ENCODE measurements at places on chromosomes 1 and 21. TPM values are rescaled to one million over a fixed set of nuclear protein-coding genes. Genes with fewer than 3 reads are reported as not detected.

DNA sequence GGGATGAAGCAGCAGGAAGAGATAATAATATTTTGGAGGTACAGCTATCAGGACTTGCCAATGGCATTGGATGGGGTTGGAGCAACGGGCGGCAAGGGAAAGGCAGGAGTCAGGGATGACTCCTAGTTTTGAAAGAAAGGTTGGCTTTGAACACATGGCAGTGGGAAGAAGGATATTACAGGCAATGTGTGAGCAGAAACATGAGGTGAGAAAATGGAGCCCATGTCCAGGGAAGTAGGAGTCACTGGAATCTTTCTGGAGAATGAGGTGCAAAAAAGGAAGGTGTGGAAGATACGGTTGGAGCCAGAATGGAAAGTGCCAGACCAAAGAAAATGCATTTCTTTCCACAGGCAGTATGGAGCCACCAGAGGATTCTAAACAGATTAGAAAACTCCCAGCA lies 288.5 kb upstream of the KAZN start:
- H3K27me3 ChIP-seq, result no peaks in the 10 kb centered on the region
- no peak overlapping the region for H3K4me3 ChIP-seq
- no peak overlapping the region for H3K27ac ChIP-seq
- H3K36me3 ChIP-seq, result no peaks in the 10 kb centered on the region
- DNase-seq, result no peak
- H3K4me1 ChIP-seq, result peaks cover 15% of the 10 kb centered on the region

EPHA10 gene
- total RNA-seq, result 0.54 TPM

DNA sequence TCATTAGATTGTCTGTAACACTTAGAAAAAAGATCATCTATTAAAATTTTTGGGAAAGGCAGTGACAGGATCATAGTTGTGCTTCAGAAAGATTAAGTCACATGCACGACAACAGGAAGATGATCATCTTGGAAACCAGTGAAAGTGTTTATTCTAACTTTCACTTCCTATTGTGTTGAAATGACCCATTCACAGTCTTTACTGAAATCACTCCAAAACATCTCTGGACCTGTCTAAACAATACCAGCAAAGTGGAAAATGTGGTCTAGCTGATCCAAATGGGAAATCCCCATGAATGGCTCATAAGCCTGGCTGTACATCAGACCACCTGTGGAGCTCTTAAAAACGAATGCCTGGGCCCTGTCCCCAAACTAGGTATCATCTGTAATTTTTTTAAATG lies 111.1 kb upstream of the ETV3 start:
- no peak overlapping the region for H3K4me3 ChIP-seq
- H3K27me3 ChIP-seq, result no peaks in the 10 kb centered on the region

GRCh38 chr1:67683316-67683715 lies 1.7 kb upstream of the GADD45A start:
- peaks cover under 1% of the 10 kb centered on the region for H3K36me3 ChIP-seq
- no peaks in the 10 kb centered on the region for H3K27me3 ChIP-seq
- DNase-seq, result no peak

GRCh38 chr1:109388884-109389637 lies 8.7 kb downstream of the SORT1 start:
- H3K36me3 ChIP-seq, result no peaks in the 10 kb centered on the region
- peaks cover 89% of the 10 kb centered on the region for H3K4me1 ChIP-seq
- no peaks in the 10 kb centered on the region for H3K27me3 ChIP-seq
- peak overlapping the region; percentile 96 for H3K27ac ChIP-seq

GRCh38 chr1:198156111-198156744 lies 570 bp upstream of the NEK7 start:
- DNase-seq, result peak; percentile 63
- peaks cover 18% of the 10 kb centered on the region for H3K4me1 ChIP-seq
- H3K36me3 ChIP-seq, result no peaks in the 10 kb centered on the region

SPRR1B gene
- total RNA-seq, result not detected

DNA sequence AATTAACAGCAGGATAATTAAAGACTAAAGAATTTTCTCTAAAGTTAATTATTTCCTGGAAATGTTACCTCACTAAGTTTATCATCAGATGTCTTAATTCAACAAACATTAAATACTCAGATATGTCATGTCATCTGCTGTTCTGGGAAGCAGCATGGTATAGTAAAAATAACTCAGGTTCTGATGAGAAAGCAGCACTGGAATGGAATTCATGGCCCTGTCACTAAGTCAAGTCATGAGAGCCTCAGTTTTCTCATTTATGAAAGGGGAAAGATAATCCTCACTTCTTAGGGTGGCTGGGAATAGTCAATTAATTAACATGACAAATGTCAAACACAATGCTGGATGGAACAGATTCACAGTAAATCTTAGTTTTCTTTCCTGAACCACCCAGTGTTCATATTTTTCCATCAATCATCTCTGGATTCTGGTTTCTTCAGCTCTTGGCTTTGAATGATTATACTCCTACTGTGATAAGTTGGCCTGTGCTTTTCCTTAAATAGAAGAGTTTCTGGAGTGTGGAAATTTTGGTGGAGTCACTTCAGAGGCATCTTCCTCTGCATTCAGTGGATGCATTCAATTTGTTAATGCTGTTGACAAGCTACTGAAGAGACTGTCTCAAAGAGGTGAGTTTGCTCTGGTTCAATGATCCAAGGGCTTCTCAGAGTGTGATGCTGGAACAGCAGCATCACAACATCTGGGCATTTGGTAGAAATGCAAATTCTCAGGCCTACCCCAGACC lies 319.4 kb downstream of the KCNH1 start:
- H3K36me3 ChIP-seq, result no peaks in the 10 kb centered on the region
- no peak for DNase-seq
- H3K4me1 ChIP-seq, result no peaks in the 10 kb centered on the region

GRCh38 chr1:220928320-220928719 lies 49.1 kb downstream of the HLX start:
- no peak overlapping the region for H3K27ac ChIP-seq
- H3K4me3 ChIP-seq, result no peak overlapping the region
- no peaks in the 10 kb centered on the region for H3K36me3 ChIP-seq
- no peaks in the 10 kb centered on the region for H3K27me3 ChIP-seq

DNA sequence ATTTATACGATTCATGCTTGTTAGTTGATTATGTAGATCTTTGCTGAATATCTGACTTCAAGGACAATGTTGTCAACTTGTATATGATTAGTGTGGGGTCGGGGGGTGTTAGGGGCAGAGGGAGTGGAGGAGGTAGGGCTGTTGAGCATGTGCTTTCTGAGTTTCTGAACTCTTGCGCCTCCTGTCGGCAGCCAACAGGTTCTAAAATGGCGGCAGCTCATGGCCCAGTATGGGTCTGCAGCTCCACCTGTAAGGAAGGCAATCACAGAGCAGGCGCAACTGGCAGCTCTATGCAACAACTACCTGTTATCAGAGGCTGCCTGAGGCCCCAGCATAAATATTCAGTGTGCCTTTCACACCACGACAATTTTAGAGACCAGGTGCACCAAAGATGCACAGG lies 205.8 kb upstream of the PLXNA2 start:
- DNase-seq, result no peak
- no peaks in the 10 kb centered on the region for H3K27me3 ChIP-seq
- no peaks in the 10 kb centered on the region for H3K4me1 ChIP-seq
- H3K4me3 ChIP-seq, result no peak overlapping the region
- no peaks in the 10 kb centered on the region for H3K36me3 ChIP-seq

- H3K36me3 ChIP-seq, result no peaks in the 10 kb centered on the region
- no peak overlapping the region for H3K27ac ChIP-seq
- no peak overlapping the region for H3K4me3 ChIP-seq
- H3K27me3 ChIP-seq, result no peaks in the 10 kb centered on the region
- no peaks in the 10 kb centered on the region for H3K4me1 ChIP-seq
Observed at GRCh38 chr1:233393084-233393840, 65.7 kb downstream of the MAP3K21 start.

RGS13 gene
- not detected for total RNA-seq

DNA sequence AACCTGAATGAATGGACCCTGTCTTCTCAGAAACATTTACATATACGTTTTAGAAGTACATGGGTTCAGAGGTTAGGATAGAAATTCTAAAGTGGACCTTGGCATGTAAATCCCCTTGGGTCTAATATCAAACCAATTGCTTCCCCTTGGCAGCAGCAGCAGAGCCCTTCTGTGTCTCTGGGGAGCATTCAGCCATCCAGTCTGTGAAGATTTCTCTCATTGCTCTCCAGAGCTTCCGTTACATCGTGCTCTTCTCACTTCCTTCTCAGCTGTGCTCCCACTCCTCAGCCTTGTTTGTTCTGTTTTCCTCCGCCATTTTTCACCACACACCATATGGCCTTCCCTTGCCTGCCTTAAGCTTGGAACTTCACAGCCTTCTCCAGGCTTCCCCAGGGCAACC lies 61.5 kb upstream of the ATP1B1 start:
- no peaks in the 10 kb centered on the region for H3K36me3 ChIP-seq
- no peak overlapping the region for H3K4me3 ChIP-seq
- no peak for DNase-seq

GRCh38 chr21:43618940-43619339 lies 40.3 kb downstream of the HSF2BP start:
- no peak overlapping the region for H3K27ac ChIP-seq
- no peaks in the 10 kb centered on the region for H3K4me1 ChIP-seq
- no peak overlapping the region for H3K4me3 ChIP-seq
- no peak for DNase-seq

DNA sequence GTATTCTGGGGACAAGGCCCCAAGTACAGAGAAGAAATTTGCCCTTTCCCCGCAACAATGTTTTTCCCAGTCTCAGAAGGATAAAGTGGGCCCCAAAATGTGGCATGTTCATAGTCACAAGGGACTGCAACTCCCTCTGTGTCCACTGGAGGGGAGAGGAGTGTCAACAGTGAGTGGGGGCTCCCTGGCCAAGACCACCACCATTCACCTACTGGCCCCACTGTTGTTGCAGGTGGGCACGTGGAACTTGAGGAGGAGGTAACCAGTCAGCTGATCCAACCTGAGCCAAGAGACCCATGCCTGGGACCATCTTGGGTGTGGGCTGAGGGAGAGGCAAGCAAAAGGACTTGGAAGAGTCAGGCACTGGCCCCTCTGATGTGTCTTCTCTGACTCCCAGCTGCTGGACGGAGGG lies 777 bp downstream of the NUDT17 start:
- H3K27ac ChIP-seq, result peak overlapping the region; percentile 70
- H3K4me1 ChIP-seq, result peaks cover 6% of the 10 kb centered on the region
- no peak overlapping the region for H3K4me3 ChIP-seq
- no peak for DNase-seq
- H3K36me3 ChIP-seq, result peaks cover 33% of the 10 kb centered on the region

DNA sequence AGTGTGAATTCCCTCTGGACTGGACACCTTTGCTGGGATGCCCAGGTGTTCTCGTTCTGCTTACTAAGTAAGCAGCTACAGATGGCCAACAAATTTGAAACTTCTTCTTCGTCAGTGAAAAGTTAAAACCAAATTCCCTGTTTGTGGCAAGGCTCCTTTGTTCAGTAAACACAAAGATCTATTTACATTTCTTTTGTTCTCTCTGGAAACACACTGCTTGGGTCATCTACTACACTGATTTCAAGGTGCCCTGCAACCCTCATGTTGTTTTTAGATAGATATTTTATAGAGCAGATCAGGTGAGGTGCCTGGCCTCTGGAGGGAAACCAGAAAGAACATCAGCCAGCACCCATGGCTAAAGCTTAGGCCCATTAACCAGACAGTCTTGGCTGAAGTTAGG lies 157.2 kb upstream of the UBE2U start:
- no peaks in the 10 kb centered on the region for H3K36me3 ChIP-seq
- no peak for DNase-seq
- no peaks in the 10 kb centered on the region for H3K27me3 ChIP-seq
- H3K4me1 ChIP-seq, result peaks cover 18% of the 10 kb centered on the region
- no peak overlapping the region for H3K27ac ChIP-seq

Data from thyroid gland (tissue), 4 donors.